Dorsolateral prefrontal cortex (tissue), 122 donors: ENCODE measurements at places on chromosomes 1 and 21.

- no peak for DNase-seq
These were observed 2.3 kb downstream of the ETS2 start for GRCh38 chr21:38807986-38808385.

GRCh38 chr1:15008783-15009729 lies 144.5 kb upstream of the TMEM51 start:
- no peak for DNase-seq

GRCh38 chr1:153796786-153797659 lies 21.8 kb downstream of the SLC27A3 start:
- peak; percentile 68 for DNase-seq

DNA sequence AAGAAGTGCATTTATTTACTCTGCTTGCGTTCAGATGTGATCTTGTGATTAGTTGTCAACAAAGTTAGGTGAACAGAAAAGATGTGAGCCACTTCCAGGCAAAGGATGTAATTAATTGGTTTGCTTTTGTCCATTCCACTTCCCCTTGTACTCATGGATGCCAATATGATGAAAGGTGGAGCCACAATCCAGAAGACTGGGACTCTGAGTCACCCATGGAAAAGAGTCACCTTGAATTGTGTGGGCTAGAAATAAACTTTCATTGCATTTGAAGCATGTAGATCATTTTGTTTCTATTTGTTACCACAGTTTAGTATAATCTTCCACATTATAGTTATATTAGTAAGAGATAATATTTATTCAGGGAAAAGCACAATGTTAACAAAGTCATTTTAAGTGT lies 684.2 kb downstream of the LTN1 start:
- no peak for DNase-seq

- no peak for DNase-seq
These were observed 10.1 kb upstream of the MAP1LC3C start for GRCh38 chr1:242008826-242009495.

DNA sequence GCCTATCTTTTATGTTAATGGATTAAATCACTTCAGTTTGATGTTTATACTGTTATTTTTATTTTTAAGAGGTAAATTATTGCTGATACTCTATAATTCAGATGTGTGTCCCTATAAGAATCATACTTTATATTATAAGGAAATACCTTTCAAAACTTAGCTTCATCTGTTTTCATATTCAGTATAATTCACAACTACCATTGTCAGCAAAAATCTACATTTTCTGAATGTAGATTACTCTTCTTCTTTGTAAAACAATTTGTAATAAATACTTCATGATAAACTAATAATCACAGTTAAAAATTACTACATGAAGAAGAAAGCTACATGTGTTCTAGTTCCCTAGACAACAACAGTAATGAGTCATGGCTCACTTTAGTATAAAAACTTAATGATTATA lies 115.4 kb upstream of the SERTAD4 start:
- DNase-seq, result no peak

GRCh38 chr1:119947468-119947867 lies 51.2 kb upstream of the ADAM30 start:
- DNase-seq, result no peak

GRCh38 chr1:67792103-67792502 lies 41.2 kb downstream of the GNG12 start:
- no peak for DNase-seq

DNA sequence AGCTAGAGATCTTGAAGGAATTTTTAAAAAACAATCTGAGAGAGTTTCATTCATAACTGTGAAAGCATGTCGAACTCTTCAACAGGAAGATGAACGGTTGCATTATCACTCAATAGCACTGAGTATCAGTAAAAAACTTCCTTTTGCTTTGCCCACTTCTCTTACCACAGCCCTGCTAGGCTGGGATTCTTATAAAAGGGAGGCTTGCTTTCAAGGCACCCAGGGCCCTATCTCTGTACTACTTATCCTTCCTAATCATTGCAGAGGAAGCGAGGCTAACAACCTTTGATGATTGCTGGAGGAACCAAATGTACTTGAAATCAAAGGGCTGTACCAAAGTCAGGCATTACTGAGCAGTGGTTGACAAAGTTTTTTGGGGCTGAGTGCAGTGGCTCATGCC lies 71.2 kb downstream of the SNRPE start:
- no peak for DNase-seq
